ENCODE measurements at places on chromosomes 4 and X.

DNA sequence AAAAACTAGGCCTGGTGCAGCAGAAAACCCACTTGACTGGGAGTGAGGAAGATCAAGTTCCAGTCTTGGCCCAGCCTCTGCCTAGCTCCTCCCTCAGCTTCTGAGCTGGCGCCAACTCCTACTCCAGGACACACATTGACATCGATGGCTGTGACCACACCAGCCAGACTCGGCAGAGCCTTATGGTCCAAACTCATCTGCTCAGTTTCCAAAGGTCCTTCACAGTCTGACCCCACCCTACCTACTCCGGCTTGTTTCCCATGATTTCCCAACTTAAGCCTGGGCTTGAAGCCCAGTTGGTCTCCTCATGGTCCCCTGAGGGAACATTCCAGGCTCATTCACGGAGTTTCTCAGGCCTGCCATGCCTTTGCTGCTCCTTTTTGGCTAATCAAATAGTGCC, 10.1 kb downstream of the ELF4 start:
- DNase-seq, result no peak

DNA sequence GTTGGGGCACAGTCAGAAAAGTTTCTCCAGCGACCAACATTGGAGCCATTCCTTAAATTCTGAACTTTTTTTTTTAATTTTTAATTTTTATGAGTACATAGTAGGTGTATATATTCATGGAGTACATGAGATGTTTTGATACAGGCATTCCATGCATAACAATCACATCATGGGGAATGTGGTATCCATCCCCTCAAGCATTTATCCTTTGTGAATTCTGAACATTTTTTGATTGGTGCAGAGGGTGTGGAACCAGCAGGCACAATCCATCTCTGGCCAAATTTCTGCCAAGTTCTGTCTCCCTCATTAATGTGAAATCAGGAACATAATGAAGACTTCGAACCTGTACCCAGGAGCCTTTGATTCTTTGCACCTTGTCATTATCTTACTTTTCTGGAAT, 267.0 kb downstream of the FRMPD4 start:
- no peak for DNase-seq

- DNase-seq, result no peak
These were observed 217.1 kb upstream of the SMIM31 start for GRCh38 chr4:164536814-164537213.

- DNase-seq, result no peak
These were observed at the start of gene CAPN6 for GRCh38 chrX:111270339-111270738. CAPN6 (minus strand) TSS chrX:111270483; CDS start chrX:111263936, 6,547 bp downstream.

DNA sequence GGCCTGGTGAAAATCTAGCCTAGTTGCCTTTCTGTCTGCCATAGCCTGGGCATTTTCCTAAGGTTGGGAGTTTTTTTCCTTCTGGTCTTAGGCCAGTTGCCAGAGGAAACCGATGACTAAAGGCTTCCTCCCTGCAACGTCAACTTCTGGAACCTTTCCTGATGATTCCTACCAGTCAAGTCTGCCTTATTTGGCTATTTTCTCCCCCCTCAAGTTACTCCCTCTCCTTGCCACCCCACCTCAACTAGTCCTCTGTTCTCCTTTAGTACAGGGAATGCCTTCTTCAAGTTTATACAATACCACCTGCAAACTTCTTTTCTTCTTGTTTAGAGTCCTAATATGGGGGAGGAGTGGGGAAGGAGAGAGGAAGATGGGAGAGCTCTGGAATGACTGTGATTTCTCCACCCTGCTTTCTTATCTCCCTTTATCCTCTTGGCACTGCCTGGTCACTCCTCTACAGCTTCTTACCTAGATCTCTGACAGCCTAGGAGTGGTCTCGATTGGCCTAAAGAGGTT, 10.6 kb downstream of the MSN start:
- no peak for DNase-seq

DNA sequence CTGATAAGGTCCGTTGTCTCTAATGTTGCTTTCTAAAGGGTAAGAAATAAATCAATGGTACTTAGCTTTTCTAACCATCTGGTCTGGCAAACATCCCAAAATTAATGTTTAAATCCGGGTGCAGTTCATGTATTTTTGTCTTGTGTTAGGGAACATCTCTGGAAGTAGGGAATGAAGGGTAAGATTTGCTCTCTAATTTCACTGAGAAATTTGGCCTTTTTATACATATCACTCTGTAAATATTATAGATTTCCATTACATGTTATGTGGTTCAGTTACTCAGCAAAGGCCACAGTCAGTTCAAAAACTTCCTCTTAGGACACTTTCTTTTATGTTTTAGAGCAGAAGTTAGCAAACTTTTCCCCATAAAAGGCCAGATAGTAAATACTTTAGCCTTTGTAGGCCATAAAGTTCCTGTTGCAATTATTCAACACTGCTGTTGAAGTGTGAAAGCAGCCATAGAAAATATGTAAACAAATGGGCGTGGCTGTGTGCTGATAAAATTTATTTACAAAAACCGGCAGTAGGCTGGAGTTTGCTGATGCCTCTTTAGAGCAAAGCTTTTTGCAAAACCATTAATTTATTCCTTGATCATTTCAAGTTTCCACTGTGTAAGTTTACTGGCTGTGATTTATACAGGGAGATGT, 218.1 kb downstream of the ANTXR2 start:
- no peak for DNase-seq

DNA sequence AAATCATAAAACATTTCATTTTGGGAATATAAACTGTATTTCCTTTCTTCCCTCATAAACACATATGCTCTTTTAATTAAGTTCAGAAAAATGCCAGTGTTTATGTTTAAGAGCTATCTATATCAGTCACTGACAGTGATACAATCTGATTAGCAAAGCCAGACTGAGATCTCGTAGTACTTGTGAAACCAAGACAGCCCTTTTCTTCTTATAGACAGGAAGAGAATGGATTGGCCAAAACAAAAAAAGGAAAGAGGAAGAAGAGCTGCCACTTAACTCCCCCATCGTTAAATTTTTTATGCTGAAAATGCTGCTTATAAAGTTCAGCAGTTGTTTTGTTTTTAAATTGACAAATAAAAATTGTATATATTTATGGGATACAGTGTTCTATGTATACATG, 87.4 kb downstream of the PLAC1 start:
- no peak for DNase-seq

- peak; percentile 41 for DNase-seq
These were observed 1.0 kb downstream of the CNOT6L start for GRCh38 chr4:77818073-77818601.

DNA sequence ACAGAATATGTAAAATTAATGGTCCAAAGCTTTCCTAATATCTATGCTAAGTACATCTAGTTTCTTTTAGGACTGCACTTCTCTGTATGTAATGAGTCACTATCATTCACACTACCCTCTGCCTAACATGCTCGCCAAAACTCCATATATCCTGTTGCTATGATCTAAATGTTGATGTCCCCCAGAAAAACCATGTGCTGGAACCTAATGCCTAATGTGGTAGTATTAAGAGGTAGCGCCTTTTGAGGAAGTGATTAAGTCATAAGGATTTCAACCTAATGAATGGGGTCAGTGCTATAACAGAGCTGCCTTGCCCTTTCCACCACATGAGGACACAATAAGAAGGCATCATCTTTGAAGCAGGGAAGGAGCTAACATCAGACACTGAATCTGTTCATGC, 34.9 kb upstream of the NFKB1 start:
- DNase-seq, result no peak

GRCh38 chrX:54427837-54428424, 12.3 kb upstream of the TSR2 start:
- no peak for DNase-seq

DNA sequence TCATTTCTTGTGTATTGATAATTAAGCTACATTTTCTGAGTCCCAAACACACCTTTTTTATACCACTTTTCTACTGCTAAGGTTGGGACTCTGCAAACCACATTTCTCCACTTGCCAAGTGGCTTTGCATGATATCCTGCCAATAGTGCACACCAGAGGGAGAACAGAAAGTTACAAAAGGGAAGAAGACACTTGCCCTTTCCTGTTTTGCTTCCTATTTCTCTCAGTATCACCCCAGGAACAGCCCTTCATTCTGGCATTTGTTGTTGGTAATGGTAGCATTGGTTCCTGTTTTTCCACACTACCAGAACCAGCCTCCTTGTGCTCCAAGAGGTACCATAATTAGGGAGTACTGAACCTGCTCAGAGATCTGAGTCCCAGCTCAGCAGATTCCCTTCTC, 87.1 kb downstream of the HDX start:
- DNase-seq, result no peak

DNA sequence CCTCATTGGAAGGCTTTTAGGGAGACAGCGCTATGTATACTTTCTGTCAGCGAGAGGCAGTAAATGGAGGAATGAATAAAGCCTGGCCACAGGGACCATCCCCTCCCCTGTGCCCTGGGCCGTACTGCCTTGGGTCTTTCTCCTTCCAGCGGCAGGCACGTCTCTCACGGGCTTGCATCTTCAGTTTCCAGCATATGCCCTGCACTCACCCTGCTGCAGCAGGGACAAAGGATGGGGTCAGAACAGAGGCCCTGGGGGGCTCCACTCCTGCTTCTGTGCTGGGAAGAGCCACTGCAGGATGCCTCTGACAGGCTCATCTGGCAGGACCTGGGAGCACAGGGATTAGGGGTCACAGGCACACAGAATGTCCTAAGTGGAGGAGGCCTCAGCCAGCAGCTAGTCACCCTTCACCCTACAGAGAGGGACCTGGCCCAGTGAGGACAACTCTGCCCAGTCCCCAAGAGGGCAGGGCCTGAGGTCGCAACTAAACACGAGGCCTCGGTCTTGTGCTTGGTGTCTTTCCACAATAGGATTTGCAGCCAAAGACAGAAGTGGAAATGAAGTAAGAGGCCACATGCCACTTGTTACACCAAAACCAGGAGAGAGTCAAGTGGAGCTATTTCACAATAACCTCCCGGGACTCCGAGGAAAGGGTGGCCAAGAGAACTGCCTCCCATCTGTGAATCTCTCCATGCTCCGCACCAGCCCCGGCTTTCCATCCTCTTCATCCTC, 150.8 kb downstream of the AFAP1 start:
- no peak for DNase-seq

- no peak for DNase-seq
These were observed 10.7 kb upstream of the EPGN start for GRCh38 chr4:74297539-74297938.

GRCh38 chr4:183390374-183390773, 54.1 kb upstream of the CDKN2AIP start:
- DNase-seq, result no peak

- no peak for DNase-seq
These were observed 89.7 kb downstream of the NEXMIF start for GRCh38 chrX:74835566-74835965.

GRCh38 chrX:133575501-133576136, 160.3 kb upstream of the GPC4 start:
- no peak for DNase-seq

DNA sequence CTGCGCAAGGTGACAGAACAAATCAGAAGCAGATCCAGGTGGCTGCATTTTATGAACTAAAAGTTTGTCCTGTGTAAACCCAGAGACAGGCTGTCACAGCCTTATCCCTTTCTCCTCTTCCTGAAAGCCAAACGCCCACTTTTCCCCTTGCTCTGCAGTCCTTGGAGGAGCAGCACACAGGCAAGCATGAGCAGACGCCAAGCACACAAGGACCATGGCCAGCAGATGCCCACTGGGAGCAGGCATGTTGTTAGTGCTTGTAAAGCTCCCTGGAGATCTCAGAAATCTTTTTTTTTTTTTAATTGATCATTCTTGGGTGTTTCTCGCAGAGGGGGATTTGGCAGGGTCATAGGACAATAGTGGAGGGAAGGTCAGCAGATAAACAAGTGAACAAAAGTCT, 11.5 kb upstream of the HOPX start:
- no peak for DNase-seq

DNA sequence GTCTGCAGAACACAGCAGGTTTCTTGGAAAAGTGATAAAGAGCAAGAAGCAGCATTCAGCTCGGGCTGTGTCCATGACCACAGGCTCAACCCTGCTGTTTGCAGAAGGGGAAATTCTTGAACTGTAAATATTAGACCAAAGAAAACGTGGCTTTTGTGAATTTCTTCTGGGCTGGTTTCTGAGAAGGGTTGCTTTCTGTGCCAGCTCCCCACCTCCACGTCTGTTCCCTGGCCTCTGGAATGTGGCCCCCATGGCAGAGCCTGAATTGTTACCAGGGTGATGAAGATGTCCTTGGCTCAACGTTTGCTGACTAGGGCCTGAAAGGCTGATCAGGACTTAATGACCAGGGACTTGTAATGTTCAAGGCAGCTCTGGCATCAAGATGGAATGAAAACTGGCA, 116.0 kb downstream of the CPEB2 start:
- DNase-seq, result no peak

GRCh38 chr4:101020956-101021355, 326.4 kb downstream of the PPP3CA start:
- no peak for DNase-seq

DNA sequence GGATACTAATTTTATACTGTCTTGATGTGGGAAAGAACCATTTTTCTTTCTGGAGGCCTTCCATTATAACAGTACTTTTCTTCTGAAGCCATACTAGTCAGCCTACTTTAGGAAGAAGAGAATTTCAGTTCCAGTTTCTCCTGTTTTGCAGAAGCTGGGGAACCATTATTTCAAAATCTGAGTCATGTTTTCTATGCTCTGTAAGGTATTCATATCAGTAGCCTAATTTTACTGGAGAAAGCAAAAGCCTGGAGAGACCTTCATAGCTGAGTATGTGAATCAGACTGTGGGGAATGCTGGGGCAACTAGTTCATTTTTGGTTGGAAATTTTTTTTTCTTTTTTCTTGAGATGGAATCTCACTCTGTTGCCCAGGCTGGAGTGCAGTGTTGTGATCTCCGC, 22.4 kb downstream of the AFF1 start:
- DNase-seq, result no peak

DNA sequence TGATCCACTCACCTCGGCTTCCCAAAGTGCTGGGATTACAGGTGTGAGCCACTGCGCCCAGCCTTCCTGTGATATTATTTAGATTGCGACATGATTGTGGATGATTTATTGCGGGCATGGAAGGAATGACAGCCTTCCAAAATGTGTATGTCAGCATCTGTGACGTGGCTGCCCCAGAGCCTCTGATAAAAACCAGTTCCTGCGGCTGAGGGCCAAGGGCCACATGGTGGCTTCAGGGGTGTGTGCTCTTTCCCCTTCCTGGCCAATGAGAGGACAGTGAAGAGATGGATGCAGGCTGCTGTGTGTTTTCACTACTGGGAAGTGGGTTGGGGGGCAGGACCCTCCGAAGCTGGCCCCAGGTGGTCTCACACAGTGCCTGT, 57.4 kb upstream of the HGFAC start:
- no peak for DNase-seq

- DNase-seq, result no peak
These were observed 85.9 kb downstream of the FIP1L1 start for GRCh38 chr4:53463340-53463739.

GRCh38 chr4:20386001-20386740, 134.5 kb downstream of the SLIT2 start:
- no peak for DNase-seq

- DNase-seq, result no peak
These were observed 49.5 kb downstream of the CAMK2D start for GRCh38 chr4:113711883-113712662.

- no peak for DNase-seq
These were observed 286.1 kb upstream of the TENM3 start for GRCh38 chr4:181957088-181957487.
